ENCODE measurements at places on chromosomes 11 and 22.

DNA sequence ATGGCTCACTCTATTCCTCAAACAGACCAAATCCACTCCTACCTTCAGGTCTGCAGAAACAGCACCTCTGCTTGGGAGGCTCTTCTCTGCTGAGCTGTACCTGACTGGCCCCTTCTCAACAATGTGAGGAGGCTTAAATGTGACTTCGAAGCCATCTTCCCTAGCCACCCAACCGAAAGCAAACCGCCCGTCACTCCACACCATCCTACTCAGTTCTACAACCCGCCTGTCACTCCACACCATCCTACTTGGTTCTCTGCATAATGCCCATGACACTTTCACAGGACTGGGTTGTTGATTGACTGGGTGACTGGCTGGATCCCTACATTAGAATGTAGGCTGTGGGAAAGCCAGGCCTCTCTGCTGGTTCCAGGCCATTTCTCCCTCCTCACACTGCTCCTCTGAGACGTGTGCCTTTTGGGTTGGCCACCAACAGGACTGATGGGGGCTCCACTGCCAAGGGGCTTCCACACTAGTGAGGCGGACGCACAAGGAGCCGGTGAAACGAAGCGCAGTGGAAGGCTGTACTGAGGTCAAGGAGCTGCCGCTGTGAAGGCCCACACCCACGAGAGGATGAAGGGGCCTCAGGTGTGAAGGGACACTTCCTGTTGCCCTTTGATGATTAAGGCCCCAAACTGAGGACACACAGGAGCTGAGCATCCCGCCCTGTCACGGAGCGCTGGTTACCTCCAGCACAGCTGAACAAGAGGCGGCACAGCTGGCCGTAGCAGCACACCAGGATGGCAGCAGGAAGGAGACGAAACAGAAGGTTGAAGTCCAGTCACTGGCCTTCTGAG lies 47.5 kb upstream of the SPATA19 start:
- DNase-seq = no peak

GRCh38 chr11:123413636-123414035 lies 16.4 kb upstream of the GRAMD1B start:
- DNase-seq = no peak

- DNase-seq = no peak
These were observed 15.1 kb downstream of the FXYD6 start for GRCh38 chr11:117861151-117862018.

DNA sequence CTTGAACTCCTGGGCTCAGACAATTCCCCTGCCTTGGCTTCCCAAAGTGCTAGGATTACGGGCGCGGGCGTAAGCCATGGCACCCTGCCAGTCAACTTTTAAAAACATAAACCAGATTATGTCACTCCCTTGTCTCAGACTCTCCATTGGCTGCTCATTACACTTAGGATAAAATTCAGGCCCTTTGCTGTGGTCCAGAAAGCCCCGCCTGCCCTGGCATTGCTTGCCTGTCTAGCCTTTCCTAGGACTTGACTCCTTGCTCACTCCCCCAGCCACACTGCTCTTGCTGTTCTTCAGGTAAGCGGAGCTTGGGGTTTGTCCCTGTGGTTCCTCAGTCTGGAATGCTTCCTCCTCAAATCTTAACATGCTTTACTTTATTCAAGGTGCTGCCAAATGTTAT lies 30.5 kb downstream of the DIXDC1 start:
- DNase-seq = no peak

Measured in mesothelial cell of epicardium (in vitro differentiated cells).